Lower lobe of right lung (tissue), 2 donors: ENCODE measurements at places on chromosomes 16 and 17. TPM values are rescaled to one million over a fixed set of nuclear protein-coding genes. Genes with fewer than 3 reads are reported as not detected.

DNA sequence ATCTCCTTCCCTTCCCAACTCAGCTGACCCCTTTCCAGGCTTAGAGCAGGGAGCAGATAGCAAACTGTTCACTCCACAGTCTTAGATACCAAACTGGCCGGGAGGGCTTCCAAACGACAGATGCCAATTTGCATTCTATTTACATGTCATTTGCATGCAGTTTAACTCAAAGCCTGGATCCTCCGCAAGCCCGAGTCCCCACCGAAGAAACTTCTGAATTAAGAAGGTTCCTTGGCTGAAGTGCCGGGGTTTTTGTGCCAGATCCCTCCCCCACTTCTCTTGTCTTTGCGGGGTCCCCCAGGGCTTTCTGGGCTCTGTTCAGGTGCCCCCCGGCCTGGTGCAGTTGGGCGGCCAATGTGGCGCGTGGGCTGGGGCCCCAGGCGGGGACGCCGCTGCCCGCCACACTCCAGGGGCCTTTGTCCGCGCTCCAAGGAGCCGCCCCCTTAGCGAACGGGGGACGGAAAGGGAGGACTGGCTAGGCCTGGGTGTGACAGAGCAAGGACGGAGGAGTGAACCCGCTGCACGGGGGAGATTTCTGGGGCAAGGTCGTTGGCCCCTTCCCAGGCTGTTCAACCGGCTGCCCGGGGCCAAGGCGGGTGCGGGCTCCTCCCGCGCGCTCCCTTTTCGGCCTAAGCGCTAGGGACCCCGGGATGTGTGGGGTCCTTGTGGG, 1.2 kb downstream of the GPRC5B start:
- H3K4me3 ChIP-seq = peak overlapping the region; percentile 64
- H3K27ac ChIP-seq = no peak overlapping the region
- no peaks in the 10 kb centered on the region for H3K36me3 ChIP-seq
- H3K27me3 ChIP-seq = peaks cover 39% of the 10 kb centered on the region
- H3K4me1 ChIP-seq = peaks cover 20% of the 10 kb centered on the region

- no peaks in the 10 kb centered on the region for H3K36me3 ChIP-seq
- no peak for DNase-seq
- no peak overlapping the region for H3K27ac ChIP-seq
- peaks cover 27% of the 10 kb centered on the region for H3K27me3 ChIP-seq
Measured at GRCh38 chr17:48663134-48663924, 37.2 kb upstream of the HOXB9 start.

DNA sequence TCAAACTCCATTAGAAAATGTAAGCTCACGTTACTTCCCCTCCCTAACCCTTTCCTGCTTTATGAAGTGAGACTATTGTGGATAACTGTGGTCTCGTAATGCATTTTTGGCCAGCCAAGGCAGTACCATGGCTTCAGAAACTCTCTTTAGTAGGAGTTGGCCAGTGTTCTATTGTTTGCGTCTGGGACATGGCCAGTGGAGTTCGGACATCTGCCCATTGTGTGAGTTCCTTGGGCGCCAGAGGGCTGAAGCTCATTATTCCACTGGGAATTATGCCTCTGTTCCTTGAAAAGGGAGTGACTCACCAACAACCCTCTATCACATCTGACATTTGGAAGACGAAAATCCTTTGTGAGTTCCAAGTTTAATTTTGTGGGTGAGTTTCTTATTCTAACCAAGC, 319.5 kb upstream of the SOX9 start:
- H3K36me3 ChIP-seq = no peaks in the 10 kb centered on the region
- H3K27ac ChIP-seq = no peak overlapping the region
- no peaks in the 10 kb centered on the region for H3K27me3 ChIP-seq
- no peak for DNase-seq
- H3K4me1 ChIP-seq = no peaks in the 10 kb centered on the region

DNA sequence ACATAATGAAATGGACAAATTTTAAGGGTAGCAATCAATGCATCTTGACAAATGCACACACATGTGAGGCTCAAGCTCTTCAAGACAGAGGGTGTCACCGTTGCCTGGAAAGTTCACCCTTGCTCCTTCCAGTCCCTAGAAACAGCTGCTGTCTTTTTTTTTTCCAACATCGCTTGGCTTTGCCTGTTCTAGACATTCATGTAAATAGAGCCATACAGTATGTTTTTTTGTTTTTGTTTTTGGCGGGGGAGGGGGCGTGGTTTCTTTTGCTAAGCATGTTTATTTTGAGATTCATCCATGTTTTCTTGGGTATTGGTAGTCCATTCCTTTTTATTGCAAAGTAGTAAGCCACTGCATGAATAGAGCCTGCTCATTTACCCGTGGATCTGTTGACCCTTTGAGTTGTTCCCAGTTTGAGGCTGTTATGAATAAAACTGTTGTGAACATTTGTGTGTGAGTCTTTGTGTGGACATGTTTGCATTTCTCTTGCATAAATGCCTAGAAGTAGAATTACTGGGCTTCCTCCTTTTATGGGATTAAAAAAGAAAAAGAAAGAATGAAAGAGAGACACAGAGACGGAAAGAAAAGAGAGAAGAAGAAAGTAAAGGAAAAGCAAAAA, 78.4 kb downstream of the NT5M start:
- H3K27me3 ChIP-seq = no peaks in the 10 kb centered on the region
- no peak overlapping the region for H3K27ac ChIP-seq
- no peak for DNase-seq
- no peaks in the 10 kb centered on the region for H3K36me3 ChIP-seq
- H3K4me1 ChIP-seq = peaks cover 17% of the 10 kb centered on the region

GRCh38 chr16:75002474-75002873, 3.6 kb downstream of the ZNRF1 start:
- no peak overlapping the region for H3K27ac ChIP-seq
- no peaks in the 10 kb centered on the region for H3K27me3 ChIP-seq
- no peak for DNase-seq
- no peak overlapping the region for H3K4me3 ChIP-seq

DNA sequence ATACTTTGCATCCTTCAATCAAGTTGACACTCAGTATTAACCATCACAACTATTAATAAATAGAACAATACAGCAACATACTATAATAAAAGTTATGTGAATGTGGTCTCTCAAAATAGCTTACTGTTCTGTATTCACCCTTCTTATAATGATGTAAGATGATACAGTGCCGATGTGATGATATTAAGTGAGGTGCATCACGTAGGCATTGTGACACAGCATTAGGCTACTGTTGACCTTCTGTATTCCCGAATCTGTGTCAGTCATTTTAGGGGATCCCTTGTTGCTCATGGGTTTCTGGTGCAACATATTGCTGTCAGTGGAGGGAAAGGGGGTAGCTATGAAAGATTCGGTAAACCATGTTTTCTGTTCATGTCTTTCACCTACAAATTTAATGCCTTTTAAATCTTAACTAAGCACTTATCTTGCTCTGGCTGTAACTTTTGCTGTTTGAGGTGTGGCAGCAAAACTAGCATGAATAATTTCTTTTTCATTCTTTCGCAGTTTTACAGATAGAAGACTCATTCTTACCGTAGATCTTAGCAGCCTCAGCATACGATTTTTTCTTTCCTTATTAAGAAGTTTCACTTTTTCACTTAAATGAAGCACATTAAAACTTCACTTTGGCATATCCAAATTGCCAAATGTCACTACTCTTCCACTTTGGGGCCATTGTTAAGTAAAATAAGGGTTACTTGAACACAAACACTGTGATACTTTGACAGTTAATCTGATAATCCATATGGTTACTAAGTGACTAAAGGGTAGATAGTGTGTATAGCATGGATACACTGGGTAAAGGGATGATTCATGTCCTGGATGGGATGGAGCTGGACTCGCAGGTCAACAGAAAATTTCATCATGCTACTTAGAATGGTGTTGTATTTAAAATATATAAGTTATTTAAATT, 29.6 kb downstream of the NFAT5 start:
- no peaks in the 10 kb centered on the region for H3K36me3 ChIP-seq
- H3K27ac ChIP-seq = no peak overlapping the region
- no peak for DNase-seq

The KRT9 gene
- total RNA-seq = not detected

GRCh38 chr16:80174416-80174815, 366.4 kb upstream of the DYNLRB2 start:
- H3K36me3 ChIP-seq = no peaks in the 10 kb centered on the region
- no peak overlapping the region for H3K4me3 ChIP-seq
- DNase-seq = no peak
- H3K27ac ChIP-seq = no peak overlapping the region

The C1QTNF8 gene
- not detected for total RNA-seq

The ITGB4 gene
- 34.7 TPM for total RNA-seq

The YPEL2 gene
- total RNA-seq = 22.9 TPM

The TBX2 gene
- 83.3 TPM for total RNA-seq
